ENCODE measurements at places on chromosomes 3 and 15. TPM values are rescaled to one million over a fixed set of nuclear protein-coding genes. Genes with fewer than 3 reads are reported as not detected.

The MUSTN1 gene
- total RNA-seq, result 4.9 TPM

The CHRM5 gene
- not detected for total RNA-seq

The ROPN1 gene
- not detected for total RNA-seq

The LNP1 gene
- 2.0 TPM for total RNA-seq

The SHISA5 gene
- 65.2 TPM for total RNA-seq

The LEKR1 gene
- total RNA-seq, result 0.34 TPM

The SI gene
- total RNA-seq, result not detected

The CIDEC gene
- total RNA-seq, result 1,480 TPM

The ZNF860 gene
- 0.88 TPM for total RNA-seq

The DOCK3 gene
- 5.3 TPM for total RNA-seq

The SMCO1 gene
- total RNA-seq, result not detected

The CCK gene
- not detected for total RNA-seq

The FAM81A gene
- 0.22 TPM for total RNA-seq

The LIPH gene
- total RNA-seq, result 0.22 TPM

The ISLR2 gene
- total RNA-seq, result 3.6 TPM

The WDR5B gene
- 4.1 TPM for total RNA-seq

The PARP15 gene
- 4.9 TPM for total RNA-seq

The LDHAL6B gene
- not detected for total RNA-seq

The ZPLD1 gene
- total RNA-seq, result not detected

The ARGFX gene
- not detected for total RNA-seq

The SAMMSON gene
- total RNA-seq, result not detected

The TF gene
- 13.9 TPM for total RNA-seq

The ERC2 gene
- not detected for total RNA-seq

The XPC gene
- 50.2 TPM for total RNA-seq

The GABRR3 gene
- not detected for total RNA-seq

The CCDC9B gene
- 0.65 TPM for total RNA-seq

The VIPR1 gene
- 94.6 TPM for total RNA-seq

The MB21D2 gene
- total RNA-seq, result 3.7 TPM

The SECISBP2L gene
- 54.1 TPM for total RNA-seq

The TUSC7 gene
- total RNA-seq, result not detected

The CHDH gene
- total RNA-seq, result 0.65 TPM

All from subcutaneous adipose tissue (tissue), 4 donors.